ENCODE measurements at places on chromosomes 13 and 19.
A peak's percentile ranks its signal among the peaks of the same experiment; 100 is the strongest.

DNA sequence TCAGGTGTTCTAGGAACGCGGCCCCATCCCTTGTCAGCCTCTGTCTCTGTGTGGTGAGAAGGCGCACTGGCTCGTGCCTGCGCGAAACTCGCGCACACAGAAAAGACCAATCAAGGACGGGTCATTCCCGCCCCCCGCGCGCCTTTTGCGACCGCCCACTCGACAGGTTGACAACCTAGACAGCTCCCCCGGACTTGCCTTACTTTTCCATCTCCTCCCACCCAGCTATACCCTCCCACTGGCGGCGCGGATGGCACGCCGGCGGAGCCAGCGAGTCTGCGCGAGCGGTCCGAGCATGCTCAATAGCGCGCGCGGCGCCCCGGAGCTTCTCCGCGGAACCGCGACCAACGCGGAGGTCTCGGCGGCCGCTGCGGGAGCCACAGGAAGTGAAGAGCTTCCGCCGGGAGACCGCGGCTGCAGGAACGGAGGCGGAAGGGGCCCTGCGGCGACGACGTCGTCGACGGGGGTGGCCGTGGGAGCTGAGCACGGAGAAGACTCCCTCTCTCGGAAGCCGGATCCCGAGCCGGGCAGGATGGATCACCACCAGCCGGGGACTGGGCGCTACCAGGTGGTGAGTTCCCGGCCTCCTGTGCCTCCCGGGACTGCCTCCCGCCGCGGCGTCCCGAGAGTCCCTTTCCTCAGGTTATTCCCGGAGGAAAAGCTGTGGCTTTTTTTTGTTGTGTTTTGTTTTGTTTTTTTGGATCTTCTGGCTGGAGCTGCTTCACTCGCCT is at the start of gene NDFIP2:
NDFIP2 (plus strand) TSS at position 202 of the 731 bp plus-strand sequence; CDS start at position 251, 49 bp downstream.
- DNase-seq: peak; percentile 78

DNA sequence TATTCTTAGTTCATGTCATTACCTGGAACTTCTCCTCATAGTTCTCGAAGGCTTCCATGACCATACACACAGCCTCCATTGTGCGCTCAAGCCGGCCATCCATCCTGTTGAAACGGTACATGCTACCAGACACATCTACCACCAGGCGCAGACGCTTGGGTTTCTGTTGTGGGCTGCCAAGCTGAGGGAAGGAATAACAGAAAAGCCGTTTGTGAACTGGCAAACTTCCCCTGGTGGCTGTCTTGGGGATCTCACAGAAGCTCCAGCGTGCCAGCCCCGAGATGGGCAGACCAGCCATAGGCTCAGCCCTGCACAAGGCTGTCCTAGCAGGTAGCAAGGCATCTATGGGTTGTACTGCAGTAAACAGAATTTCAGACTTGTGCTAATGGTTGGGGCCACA is 130.1 kb downstream of the RGCC start:
- DNase-seq: no peak

DNA sequence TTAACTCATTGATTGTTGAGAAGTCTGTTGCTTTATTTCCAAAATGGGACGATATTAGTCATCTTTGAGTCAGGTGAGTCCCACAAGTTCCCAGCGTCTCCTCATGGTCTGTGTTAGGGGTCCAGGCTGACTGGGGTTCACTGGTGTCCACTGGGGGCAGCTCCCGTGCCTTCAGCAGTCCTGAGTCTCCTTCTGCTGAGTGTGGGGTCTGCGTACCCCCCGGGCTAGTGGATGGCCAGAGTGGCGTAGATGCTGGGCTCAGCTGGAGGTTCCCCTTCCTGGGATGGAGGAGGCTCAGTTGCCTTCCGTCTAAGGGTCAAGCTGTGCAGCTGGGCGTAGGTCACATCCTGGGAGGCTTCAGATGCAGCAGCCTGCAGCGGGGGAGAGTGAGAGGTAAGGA is 5.9 kb downstream of the LILRB3 start:
- no peak for DNase-seq

GRCh38 chr13:21831654-21832324 is 160.9 kb downstream of the FGF9 start:
- no peak for DNase-seq

- DNase-seq: no peak
Measured at GRCh38 chr13:113545455-113545930, 39.1 kb upstream of the TFDP1 start.

- peak; percentile 38 for DNase-seq
Measured at GRCh38 chr13:44373601-44374347, at the start of gene SERP2. SERP2 (plus strand) TSS chr13:44373824; CDS start chr13:44374026, 202 bp downstream.

GRCh38 chr13:52978989-52979388 is 49.6 kb upstream of the OLFM4 start:
- DNase-seq: no peak

GRCh38 chr13:94712812-94713560 is 641 bp upstream of the SOX21 start:
- peak; percentile 13 for DNase-seq

DNA sequence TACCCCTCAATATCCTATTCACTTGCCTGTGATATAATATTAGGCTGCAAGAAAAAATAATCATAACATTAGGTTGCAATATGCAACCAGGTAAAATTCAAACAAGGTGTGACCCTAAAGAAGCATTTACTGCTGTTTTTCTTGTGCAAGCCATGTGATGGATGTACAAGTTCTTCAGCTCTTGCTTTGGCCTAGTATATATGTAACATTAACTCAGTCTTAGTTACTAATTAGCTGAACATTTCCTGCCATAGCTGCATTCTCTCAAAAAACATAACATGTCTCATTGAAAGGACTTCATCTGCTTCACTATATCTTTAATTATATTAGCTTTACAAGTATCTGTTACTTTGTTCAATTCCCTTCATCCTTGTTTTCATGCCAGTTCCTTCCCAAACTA is 406.8 kb upstream of the HTR2A start:
- no peak for DNase-seq

DNA sequence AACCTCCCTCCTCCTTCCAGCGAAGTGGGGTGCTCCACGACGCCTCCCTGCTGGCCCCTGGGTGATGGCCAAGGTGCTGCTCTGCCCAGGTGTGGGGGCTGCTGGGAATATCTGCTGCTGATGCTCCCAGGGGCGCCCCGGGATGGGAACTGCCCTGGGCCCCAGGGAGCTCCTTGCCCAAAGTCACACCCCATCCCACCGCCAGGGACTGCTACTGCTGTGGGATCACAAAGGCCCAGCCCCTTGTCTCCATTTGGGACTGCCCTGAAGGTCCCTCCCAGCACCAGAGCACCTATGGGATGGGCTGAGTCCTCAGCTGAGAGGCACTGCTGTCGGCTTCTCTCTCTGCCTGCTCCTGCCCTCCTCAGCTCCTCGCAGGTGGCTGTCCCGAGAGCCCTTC is 19.0 kb downstream of the CHST8 start:
- no peak for DNase-seq

DNA sequence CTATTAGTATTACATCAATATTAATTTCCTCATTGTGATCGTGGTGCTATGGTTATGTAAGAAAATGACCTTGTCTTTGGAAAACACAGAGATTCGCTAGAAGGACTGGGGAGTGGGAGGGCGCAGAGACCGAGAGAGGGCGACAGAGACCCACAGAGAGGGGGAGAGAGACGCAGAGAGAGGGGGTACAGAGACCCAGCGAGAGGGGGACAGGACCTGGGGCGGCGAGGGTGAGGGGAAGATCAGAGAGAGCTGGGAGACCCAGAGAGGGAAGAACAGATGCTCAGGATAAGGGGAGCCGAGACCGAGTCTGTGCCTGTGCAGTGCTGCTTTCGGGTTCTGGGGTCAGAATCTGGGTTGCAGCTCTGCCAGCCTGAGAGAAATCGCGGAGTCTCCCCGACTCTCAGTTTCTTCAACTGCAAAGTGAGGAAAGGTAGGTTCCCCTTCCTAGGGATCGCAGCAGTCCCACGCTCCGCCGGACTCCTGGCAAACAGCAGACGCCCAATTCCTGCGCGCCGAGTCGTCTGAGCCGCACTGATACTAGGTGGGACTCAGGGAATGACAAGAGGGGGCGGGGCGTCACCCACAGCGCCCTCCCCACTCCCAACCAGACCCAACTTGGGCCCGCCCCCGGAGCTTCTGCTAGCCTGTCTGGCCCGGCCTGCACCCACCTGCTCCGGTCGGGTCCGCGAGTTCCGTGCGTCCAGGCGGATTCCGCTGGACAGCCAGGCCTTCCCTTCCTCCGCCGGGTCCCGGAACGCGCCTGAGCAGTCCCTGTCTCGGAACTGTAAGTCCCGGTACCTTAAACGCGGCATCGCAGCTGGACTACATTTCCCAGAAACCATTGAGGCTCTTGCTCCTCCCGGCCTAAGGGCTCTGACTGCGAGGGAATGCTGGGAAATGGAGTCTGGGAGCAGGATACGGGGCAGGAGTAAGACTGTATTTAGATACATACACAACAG is 15.3 kb downstream of the IZUMO2 start:
- peak; percentile 62 for DNase-seq

GRCh38 chr19:55099557-55100506 is 17.6 kb downstream of the PPP1R12C start:
- DNase-seq: no peak

DNA sequence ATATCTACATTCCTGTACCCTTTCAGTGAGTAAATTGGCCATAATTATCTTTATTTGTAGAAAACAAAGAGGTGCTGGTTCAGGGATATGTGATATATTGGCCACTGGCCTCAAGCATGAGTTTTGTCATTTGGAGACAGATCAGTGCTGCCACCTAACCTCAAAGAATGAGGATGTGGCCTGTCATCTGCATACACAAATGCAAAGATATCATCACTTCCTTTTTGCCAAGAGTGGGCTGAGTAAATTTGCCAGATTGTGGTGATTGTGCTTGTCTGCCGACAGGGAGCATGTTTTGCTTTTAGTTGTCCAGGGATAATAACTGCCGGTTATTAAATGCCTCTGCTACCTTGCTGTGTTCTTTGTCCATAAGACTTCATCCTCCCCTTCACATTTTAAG is 44.2 kb downstream of the WASF3 start:
- DNase-seq: peak; percentile 10

- DNase-seq: no peak
Measured at GRCh38 chr13:110356362-110356761, 49.3 kb downstream of the COL4A2 start.

- DNase-seq: no peak
Measured at GRCh38 chr13:32023698-32024097, 7.9 kb upstream of the FRY start.

Data from GM20000 (cell line).